ENCODE measurements at places on chromosomes 11 and 22. TPM values are rescaled to one million over a fixed set of nuclear protein-coding genes. Genes with fewer than 3 reads are reported as not detected.

GRCh38 chr11:112526699-112527416, 266.2 kb upstream of the PLET1 start:
- no peak for DNase-seq

The CELSR1 gene
- 38.7 TPM for total RNA-seq

The MS4A6E gene
- total RNA-seq, result not detected

GRCh38 chr11:120715239-120715638, 203.7 kb downstream of the GRIK4 start:
- DNase-seq, result no peak

The PDGFB gene
- total RNA-seq, result 1.3 TPM

GRCh38 chr22:20584029-20584871, 76.8 kb downstream of the MED15 start:
- no peak for DNase-seq

The CHRM1 gene
- 0.30 TPM for total RNA-seq

DNA sequence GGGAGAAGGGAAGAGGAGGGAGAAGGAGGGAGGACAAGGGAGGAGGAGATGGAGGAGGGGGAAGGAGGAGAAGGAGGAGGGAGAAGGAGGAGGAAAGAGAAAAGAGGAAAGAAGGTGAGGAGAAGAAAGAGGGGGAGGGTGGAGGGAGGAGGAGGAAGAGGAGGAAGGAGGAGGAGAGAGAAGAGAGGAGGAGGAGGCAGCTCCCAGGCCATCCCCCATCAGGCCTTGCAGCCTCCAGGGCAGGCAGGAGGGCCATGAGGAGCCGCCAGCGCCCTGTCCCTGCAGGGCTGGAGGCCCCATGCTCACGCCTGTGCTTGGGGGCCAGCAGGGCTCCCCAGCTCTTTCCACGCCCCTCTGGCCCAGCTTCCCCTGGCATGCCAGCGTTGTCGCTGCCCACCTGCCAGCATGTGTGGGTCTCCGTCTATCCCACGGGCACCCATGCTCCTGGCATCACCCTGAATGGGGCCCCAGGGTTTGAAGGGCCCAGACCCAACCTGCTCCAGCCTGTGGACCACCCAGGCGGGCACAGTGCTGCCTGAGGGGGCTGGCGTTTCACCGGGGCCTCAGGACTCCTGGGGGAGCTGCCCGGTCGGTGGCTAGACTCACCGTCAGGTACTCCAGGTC, 5.2 kb downstream of the TSPAN32 start:
- DNase-seq, result no peak

The OR52H1 gene
- total RNA-seq, result 0.38 TPM

The OSBP gene
- 28.8 TPM for total RNA-seq

All from esophagus squamous epithelium (tissue), 5 donors.